A549 treated with RU486 at 1 μM for 4 hours (cell line): ENCODE measurements at places on chromosomes 5 and 9. TPM values are rescaled to one million over a fixed set of nuclear protein-coding genes. Genes with fewer than 3 reads are reported as not detected.

The IDNK gene
- total RNA-seq: 4.4 to 7.8 TPM (median 6.5 TPM) in 5 replicates

The F12 gene
- total RNA-seq: 11.8 to 26.6 TPM (median 21.3 TPM) in 5 replicates

The C9 gene
- not detected in 5 replicates for total RNA-seq

The UBE2B gene
- total RNA-seq: 47.9 to 71.0 TPM (median 69.7 TPM) in 5 replicates

The CRHBP gene
- 0.05 to 0.42 TPM (median 0.21 TPM) in 3 of 5 replicates, not detected in the others for total RNA-seq

The GLRA1 gene
- not detected in 5 replicates for total RNA-seq

The ZNF367 gene
- 3.3 to 7.3 TPM (median 6.4 TPM) in 5 replicates for total RNA-seq

The SPRY4 gene
- total RNA-seq: 5.4 to 8.0 TPM (median 7.1 TPM) in 5 replicates

The LRRC70 gene
- total RNA-seq: 0.11 to 0.59 TPM (median 0.21 TPM) in 3 of 5 replicates, not detected in the others

The FOXD4L4 gene
- 0.03 TPM in 1 of 5 replicates, not detected in the others for total RNA-seq

The S100Z gene
- not detected in 5 replicates for total RNA-seq

The OBP2A gene
- total RNA-seq: not detected in 5 replicates

The IL5 gene
- total RNA-seq: not detected in 5 replicates

The KCNV2 gene
- not detected in 5 replicates for total RNA-seq

The BNC2 gene
- 4.2 to 6.3 TPM (median 5.1 TPM) in 5 replicates for total RNA-seq

The RNF14 gene
- total RNA-seq: 37.9 to 54.4 TPM (median 46.0 TPM) in 5 replicates

The HSD17B4 gene
- 62.4 to 75.7 TPM (median 67.5 TPM) in 5 replicates for total RNA-seq

The ALG2 gene
- 41.2 to 52.4 TPM (median 49.1 TPM) in 5 replicates for total RNA-seq

The SPINK5 gene
- not detected in 5 replicates for total RNA-seq

The ENDOG gene
- 14.5 to 32.2 TPM (median 27.6 TPM) in 5 replicates for total RNA-seq

The ESM1 gene
- not detected in 5 replicates for total RNA-seq

The HMCN2 gene
- 0.04 to 0.06 TPM (median 0.05 TPM) in 4 of 5 replicates, not detected in the other for total RNA-seq

The ALDH7A1 gene
- total RNA-seq: 66.5 to 75.8 TPM (median 70.2 TPM) in 5 replicates

The ZNF346 gene
- total RNA-seq: 9.2 to 11.1 TPM (median 10.2 TPM) in 5 replicates

The SLC25A2 gene
- not detected in 5 replicates for total RNA-seq

The GAS1 gene
- total RNA-seq: 0.07 to 0.12 TPM (median 0.09 TPM) in 4 of 5 replicates, not detected in the other

The IL7R gene
- total RNA-seq: 0.46 to 0.91 TPM (median 0.62 TPM) in 5 replicates

The OR1N1 gene
- not detected in 5 replicates for total RNA-seq

The GMCL2 gene
- not detected in 5 replicates for total RNA-seq

The PCA3 gene
- not detected in 5 replicates for total RNA-seq

The ALDH1A1 gene
- 4,031 to 6,339 TPM (median 5,381 TPM) in 5 replicates for total RNA-seq

The SLC6A7 gene
- 0.03 TPM in 3 of 5 replicates, not detected in the others for total RNA-seq

The CCL21 gene
- total RNA-seq: not detected in 5 replicates
